Fibroblast of skin of abdomen (primary cell): ENCODE measurements at places on chromosomes 1 and 21.

DNA sequence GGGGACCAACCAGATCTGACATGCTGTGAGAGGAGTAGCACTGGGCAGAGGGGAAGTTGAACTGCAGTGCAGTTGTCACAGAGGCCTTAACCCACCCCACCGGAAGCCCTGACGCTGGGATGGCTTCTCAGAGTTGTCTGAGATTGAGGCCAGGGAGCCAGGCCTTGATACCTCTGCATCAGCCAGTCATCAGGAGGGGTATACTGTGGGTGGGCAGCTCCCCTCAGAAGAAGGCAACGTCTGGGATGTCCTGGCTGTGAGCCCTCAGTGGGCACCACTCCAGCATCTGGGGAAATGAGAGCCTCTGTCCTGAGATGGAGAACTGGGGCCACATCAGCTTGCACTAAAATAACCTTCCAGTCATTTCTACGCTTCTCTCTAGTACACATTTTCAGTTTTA is 47.9 kb upstream of the BCAR3 start:
- DNase-seq, result no peak

- no peak for DNase-seq
These were observed 768.4 kb upstream of the ADGRL2 start for GRCh38 chr1:81032374-81032773.

GRCh38 chr1:99445486-99445885 is 181.2 kb downstream of the PLPPR4 start:
- peak; percentile 35 for DNase-seq

DNA sequence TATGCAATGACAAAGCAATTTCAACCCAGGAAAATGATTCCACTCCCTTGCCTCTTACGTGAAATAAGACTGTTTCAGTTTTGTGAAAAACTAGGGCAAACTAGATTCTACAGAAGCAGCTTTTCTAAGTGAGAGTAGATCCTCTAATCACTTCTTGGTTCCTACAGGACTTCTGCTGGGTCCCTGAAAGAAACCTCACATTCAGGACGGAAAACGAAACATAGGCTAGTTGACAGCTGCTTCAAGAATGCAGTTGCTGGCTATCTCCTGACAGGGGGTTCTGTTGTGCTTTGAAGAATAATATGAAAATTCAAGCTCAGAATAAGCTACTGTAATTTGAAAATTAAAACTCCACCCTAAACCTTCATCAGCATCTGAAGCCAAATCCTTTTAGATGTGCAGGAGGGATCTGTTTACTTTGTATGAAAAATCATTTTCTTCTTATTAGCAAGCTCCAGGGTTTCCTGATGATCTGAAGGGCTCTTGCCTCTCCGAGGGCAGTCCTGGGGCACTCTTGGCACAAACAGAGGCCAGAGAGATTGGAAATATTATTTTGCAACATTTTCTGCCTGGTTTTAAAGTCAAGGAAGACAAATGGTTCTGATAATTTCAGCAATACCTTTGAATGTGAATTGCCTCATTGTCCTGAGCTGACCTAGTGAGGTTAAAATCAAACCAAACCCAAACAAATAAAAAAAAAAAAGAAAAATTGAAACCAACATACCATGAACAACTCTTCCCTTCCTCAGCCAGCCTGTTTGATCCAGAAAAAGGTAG is 55.0 kb downstream of the NTMT2 start:
- peak; percentile 66 for DNase-seq

DNA sequence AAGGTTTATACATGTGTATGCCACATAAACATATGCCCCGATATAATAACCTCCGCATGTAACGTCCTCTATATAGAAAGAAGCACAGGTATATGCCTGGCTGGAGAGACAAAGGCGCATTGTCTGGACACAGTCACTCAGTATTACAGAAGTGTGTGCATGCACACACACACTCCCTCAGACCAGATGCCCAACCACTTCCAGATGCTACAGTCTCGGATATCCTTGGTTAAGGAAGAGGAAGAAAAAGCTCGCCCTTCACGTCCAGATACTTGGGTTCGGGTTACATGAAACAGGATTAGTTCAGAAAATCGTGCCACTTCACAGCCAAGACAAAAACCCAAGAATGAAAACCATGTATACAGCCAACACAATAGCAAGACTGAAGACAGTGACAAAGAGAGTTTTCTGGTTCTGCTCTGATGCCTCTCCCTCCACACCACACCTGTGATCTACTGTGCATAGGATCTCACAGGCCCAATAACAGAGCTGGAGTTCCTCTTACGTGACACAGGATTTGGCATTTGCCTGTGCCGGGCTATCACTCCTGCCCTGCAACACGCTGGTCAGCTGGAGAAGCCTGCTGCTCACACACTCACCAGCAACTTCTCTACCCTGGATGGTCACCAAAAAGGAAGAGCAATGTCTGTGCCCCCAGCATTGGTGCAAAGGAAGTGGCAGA is 75.0 kb downstream of the SSBP3 start:
- DNase-seq, result peak; percentile 80

GRCh38 chr1:201565024-201565730 is 26.2 kb downstream of the NAV1 start:
- DNase-seq, result no peak

DNA sequence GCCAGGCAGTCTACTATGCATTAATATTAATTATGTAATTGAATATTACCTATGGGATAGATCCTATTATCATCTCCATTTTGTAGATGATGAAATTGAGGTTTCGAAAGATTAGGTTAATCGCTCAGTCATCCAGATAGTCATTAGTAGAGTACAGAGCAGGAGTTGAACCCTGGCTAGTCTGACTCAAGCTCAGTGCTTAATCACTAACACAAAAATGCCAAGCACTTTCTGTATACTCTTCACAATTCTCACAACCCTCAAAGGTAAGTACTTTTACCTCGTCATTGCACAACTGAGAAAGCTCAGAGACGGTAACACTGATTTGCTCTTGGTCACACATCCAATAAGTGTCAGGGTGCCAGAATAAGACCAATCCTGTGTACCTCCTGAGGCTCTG is 280.2 kb upstream of the PLXNA2 start:
- DNase-seq, result no peak

DNA sequence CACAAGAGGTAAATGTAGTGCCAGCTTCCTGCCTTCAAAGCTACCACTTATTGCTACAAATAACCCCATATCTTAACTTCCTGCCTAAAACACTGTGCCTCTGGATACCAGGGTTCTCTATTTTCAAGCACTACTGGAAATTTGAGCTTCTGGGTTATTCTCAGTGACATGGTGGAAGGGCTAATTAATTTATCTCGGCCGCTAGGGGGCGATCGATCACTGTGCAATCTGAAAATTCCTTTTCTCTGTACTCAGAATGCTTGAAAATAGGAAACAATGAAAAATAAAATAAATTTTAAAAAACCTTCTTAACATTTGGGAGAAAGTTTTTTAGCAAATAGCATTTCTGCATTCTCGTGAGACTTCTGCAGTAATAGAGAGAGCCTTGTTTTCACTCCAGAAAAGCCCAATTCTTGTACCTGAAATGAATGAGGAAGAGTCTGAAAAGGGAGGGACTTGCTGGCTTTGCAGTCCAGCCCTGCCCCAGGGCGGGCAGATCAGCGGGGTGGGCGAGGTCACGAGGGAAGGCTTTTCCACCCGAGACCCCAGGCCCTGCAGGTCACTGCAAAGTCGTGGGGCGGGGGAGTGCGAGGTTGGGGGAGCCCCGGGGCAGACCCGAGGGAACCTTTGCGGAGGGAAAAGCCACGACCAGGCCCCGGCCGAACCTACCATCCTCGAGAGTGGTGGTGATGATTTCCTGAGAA is 276.7 kb downstream of the PCP4 start:
- DNase-seq, result peak; percentile 48

GRCh38 chr1:23555270-23555985 is 3.9 kb downstream of the ID3 start:
- DNase-seq, result peak; percentile 59

DNA sequence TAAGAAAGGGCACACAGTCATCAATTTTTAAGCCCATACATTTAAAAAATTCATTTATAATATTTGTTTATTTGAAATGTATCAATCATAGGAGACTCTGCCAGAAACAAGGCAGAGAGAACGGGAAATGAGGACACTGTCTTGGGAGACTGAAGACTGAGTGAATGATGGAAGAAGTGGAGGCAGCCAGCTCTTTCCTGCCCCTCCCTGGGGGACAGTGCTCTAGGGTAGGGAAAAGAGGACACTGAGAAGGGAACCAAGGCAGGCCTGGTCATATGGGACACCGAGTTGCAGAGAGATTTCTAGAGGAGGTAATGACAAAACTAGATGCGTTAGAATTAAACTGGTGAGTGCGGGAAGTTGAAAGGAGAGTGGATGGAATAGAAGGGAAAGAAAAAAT is 31.6 kb downstream of the EEIG2 start:
- DNase-seq, result no peak

DNA sequence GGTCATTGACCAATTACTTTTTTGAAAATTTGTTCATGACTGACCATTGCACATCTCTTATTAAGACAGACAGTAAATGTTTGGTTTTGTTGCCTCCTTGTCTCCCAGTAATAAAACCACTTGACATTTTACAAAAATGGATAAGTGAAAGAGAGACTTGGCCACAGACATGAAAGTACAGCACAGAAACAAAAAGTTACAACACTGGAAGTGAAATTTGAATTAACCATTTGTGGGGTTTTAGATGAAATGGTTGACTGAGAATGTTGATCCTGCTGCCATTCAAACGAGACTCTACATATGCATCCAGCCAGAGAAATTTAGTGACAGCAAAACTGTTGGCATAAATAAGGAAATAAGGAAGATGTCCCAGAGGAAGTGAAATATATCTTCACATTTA is 79.3 kb upstream of the B3GALT2 start:
- no peak for DNase-seq

GRCh38 chr21:26945916-26946675 is 20.8 kb downstream of the ADAMTS5 start:
- peak; percentile 49 for DNase-seq

- no peak for DNase-seq
These were observed 100.5 kb upstream of the ZBTB40 start for GRCh38 chr1:22350924-22351767.

GRCh38 chr1:58456470-58456869 is 90.1 kb downstream of the OMA1 start:
- peak; percentile 93 for DNase-seq

DNA sequence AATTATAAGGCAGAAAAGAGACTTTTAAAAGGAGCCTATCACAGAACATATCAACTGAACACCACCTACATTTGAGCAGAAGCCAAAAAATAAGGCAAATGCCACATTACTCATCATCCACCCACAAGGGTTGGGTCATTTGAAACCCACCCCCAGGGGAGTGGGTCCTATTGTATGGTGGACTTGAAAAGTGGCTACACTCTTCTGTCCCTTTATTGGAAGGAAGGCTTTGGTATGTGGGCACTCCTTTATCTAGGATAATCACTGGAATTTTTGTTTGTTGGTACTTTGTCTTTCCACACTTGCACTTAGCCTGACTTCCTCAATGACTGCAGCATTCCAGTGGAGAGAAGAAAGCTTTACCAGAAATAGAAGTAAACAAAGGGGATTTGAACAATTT is 157.2 kb upstream of the COL11A1 start:
- DNase-seq, result peak; percentile 62

GRCh38 chr1:88612292-88612691 is 71.8 kb upstream of the PKN2 start:
- no peak for DNase-seq

GRCh38 chr1:39409055-39409816 is 82.2 kb upstream of the BMP8A start:
- peak; percentile 82 for DNase-seq

- DNase-seq, result no peak
These were observed 1.6 kb downstream of the PALMD start for GRCh38 chr1:99647490-99647889.

- DNase-seq, result no peak
These were observed at the start of gene ECE1 for GRCh38 chr1:21289700-21290545. ECE1 (minus strand) TSS chr1:21290463; CDS start chr1:21290414, 49 bp downstream.

DNA sequence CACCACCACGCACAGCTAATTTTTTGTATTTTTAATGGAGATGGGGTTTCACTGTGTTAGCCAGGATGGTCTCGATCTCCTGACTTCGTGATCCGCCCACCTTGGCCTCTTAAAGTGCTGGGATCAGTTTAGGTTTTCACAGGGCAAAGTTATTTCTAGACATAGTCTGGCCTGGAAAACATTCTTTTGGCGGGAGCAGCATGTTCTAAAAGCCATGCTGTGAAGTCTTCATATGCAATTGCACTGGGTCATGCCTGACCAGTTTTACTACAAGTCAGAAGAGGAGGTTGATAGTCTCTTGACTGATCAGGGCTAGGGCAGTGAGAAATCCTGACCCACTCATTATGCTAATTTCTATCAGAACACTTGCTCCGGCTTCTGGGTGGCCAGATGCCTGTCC is 131.6 kb upstream of the POU3F1 start:
- DNase-seq, result no peak

DNA sequence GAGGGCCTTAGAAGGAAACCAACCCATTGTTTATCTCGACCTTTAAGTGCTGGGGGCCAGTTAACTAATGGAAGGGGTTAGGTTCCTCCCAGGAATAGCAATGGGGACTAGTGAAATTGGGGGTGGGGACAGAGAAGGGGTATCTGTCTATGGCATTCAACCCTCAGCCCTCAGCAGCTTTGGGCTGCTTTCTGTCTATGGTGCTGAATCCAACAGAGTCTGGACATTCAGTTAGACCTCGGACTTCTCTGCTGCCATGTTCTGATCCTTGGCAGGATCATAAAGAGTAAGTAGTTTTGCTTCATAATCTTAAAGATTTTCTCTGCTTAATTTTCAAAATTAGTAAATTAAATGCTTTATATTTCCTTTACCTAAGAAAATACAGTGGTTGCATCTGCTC is 2.6 kb upstream of the EPHA10 start:
- DNase-seq, result no peak

- DNase-seq, result no peak
These were observed 39.6 kb downstream of the XCL1 start for GRCh38 chr1:168615965-168616364.

DNA sequence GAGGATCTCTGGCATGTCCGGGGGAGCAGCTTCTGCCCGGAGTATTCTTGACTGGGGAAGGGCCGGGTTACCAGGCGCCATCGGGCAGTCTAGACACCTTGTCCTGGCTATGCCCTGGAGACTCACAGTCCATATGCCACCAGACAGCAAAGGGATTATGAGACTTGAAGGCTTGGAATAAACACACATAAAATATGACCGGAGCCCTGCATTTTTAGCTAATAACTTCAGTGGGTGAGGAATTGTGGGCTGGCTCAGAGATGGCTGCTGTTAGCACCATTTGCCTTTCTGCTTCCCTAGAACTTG is 15.5 kb downstream of the NTPCR start:
- no peak for DNase-seq

DNA sequence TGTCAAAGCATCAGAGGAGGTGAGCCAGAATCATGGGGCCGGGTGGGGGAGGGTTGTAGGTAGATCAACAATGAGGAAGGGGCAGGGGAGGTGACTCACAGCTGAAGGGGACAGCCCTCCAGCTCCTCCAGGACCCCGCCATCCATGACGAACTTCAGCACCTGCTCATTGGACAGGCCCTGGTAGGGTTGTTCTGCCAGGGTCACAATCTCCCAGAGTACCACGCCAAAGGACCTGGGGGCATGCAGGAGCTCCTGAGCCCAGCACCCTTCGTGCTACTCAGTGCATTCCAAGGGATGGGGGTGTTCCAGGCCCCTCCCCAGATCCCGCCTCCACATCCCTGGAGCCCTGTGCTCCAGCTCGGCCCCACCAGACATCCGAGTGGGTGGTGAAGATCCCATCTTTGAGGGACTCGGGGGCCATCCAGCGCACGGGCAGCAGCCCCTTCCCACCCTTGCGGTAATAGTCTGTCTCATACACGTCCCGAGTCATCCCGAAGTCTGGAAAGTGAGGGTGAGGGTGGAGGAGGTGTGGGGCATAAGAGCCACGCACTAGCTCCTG is 17.5 kb downstream of the INSRR start:
- no peak for DNase-seq

GRCh38 chr1:182610606-182611194 is 6.5 kb upstream of the RGS16 start:
- peak; percentile 50 for DNase-seq
